ENCODE measurements at places on chromosomes 7 and 10.

- DNase-seq = no peak
Measured at GRCh38 chr7:1040790-1041189, 3.6 kb upstream of the GPR146 start.

- no peak for DNase-seq
Measured at GRCh38 chr7:155580367-155580766, 34.0 kb upstream of the CNPY1 start.

GRCh38 chr7:7803715-7804178, 85.3 kb upstream of the RPA3 start:
- DNase-seq = no peak

GRCh38 chr10:131514454-131514853, 202.9 kb upstream of the TCERG1L start:
- DNase-seq = no peak

DNA sequence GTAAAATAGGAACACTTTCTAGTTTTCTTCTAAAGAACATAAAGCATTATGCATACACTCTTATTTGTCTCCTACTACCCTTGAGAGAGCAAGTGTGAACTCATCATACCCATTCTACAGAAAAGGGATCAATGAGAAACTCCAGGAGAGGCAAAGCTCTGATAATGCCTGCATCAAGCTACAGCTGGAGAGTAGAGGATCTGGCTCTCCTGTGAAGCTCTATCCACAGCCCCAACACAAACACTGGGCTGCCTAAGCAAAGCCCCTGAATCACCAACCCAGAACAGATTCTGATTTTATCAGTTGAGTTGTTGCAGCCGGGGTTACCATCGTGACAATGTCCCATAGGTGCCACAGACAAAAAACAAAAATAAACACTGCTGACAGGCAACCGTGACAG, 74.9 kb downstream of the NUDCD3 start:
- DNase-seq = no peak

DNA sequence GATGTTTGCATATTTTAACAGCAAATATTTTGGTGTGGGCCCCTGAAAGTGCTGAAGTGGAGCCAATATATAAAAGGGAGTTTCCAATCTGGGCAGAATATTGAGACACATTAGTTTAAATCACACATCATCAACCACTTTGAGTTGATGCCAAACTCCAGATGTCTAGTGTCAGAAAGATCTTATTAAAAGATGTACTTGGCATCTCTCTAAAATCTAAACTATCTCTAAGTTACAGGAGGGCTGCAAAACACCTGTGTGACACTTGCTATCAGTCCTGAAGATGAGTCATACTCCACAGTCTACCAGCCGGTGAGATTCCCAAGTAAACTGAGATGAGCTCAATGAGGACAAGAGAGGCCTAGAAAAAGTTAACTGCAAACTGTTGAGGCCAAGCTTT, 11.4 kb downstream of the JAZF1 start:
- no peak for DNase-seq

GRCh38 chr7:108253275-108254044, 123.3 kb upstream of the LAMB4 start:
- no peak for DNase-seq

DNA sequence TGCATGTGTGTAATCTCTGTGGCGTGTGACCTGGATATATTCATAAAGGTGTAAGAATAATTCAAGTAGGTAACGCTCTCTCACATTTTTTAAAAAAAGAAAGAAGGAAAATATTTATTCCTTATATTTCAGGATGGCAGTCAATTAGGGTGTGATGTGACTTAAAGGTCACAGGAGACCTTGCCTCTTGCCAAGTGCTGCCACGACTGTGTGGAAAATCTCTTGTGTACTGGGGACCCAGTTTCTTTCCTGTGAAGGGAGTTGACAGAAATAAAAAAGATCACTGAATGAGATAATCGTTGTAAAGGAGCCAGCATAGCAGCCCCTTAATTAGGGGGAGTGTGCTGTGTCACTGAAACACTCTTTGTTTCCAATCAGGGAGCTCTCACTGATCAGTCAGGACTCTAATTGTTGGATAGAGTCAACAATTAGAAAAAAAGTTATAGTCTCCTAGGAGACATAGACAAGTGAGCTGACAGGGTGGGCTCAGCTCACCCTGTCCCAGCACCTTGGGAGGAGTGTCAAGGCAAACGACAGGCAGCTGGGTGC, 31.1 kb downstream of the PTPRE start:
- DNase-seq = no peak

Data from activated naive CD8-positive, alpha-beta T cell treated with anti-CD3 and anti-CD28 coated beads, Interleukin-2, amount 10 ng/mL, durations not matched to agents 7 days and 5 days (primary cell).